ENCODE measurements at places on chromosomes 2 and 18.

DNA sequence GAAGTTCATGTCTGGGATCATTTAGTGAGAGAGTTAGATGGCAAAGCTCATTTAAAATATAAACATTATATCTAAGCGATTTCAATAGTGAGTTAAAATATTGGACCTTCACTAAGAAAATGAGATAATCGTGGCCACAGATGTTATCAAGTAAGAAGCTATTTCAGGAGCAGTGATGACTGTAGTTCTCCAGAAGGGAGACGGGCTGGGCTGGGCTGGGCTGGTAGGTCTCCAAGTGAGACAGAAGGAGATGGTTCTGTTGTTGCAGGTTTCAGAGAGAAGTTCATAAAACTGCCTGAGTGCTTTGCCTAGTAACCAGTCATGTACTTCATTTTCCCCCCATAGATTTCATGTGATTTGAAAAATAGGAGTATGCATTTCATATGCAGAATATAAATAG, 130.1 kb upstream of the DAPL1 start:
- DNase-seq, result no peak

- peak; percentile 41 for DNase-seq
Observed at GRCh38 chr2:236177604-236177966, 9.4 kb upstream of the GBX2 start.

- no peak for DNase-seq
Observed at GRCh38 chr18:60693426-60693825, 320.9 kb upstream of the MC4R start.

DNA sequence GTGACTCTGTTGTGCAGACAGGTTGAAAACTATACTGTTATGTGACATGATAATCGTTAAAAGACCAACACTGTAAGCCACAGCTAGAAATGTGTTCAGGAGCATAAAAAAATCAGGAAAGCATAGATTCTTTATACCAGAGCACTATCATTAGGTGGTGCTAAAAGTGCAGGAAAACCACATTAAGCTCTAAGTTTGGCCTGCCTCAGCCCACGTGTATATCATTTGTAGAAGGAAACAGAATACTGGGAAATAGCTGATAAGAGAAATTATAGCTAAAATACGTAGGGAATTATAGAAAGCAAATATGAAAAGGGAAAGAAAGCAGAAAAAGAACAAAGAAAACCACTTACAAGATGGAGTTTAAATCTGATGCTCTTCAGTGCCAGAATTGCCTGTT, 26.5 kb upstream of the C2orf74 start:
- no peak for DNase-seq

GRCh38 chr18:5462227-5462626, 81.6 kb downstream of the EPB41L3 start:
- DNase-seq, result no peak

- DNase-seq, result no peak
Observed at GRCh38 chr2:168139852-168140251, 107.5 kb downstream of the STK39 start.

All from NCI-H526 treated with DMSO at 0.1 percent for 48 hours (cell line).